ENCODE measurements at places on chromosomes 4 and X. TPM values are rescaled to one million over a fixed set of nuclear protein-coding genes. Genes with fewer than 3 reads are reported as not detected.
A peak's percentile ranks its signal among the peaks of the same experiment; 100 is the strongest.

GRCh38 chr4:155875878-155876277 lies 9.8 kb upstream of the ASIC5 start:
- no peaks in the 10 kb centered on the region for H3K36me3 ChIP-seq
- H3K27me3 ChIP-seq = no peaks in the 10 kb centered on the region
- no peak overlapping the region for H3K27ac ChIP-seq
- H3K4me1 ChIP-seq = no peaks in the 10 kb centered on the region
- H3K4me3 ChIP-seq = no peak overlapping the region

The FHIP1A gene
- polyA plus RNA-seq = not detected

The CT83 gene
- not detected for polyA plus RNA-seq

The FAM47C gene
- not detected for polyA plus RNA-seq

DNA sequence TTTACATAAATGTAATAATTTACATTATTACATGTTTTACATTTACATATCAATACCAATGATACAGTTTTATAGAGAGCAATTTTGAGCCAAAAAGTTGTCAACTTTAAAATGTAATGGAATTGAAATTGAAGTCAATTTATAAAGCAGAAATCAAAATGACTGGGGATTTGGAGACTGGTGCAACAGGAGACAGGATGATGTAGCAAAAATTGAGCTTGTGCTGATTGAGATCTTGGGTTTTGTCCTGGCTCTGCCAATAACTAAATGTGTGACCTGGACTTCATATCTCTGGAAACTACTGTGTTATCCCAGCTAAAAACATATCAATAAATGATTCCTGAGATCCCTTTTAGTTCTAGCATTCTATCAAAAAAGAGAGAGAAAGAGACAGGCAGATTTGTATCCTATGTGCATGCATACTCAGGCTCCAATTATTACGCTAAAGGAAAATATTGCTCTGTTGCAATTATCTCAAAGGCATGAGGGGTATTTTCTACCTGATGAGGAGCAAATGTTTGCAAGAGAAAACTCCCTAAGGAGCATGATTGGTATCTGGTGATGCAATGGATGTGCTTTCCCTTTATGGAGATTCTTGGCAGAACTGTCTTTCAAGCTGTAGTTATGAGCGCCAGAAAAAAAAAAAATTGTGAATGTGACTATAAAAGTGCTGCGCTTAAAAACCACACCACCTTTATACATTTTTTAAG lies 14.7 kb downstream of the EXOC1L start:
- no peaks in the 10 kb centered on the region for H3K4me1 ChIP-seq
- no peaks in the 10 kb centered on the region for H3K36me3 ChIP-seq
- H3K4me3 ChIP-seq = no peak overlapping the region
- H3K27ac ChIP-seq = no peak overlapping the region

GRCh38 chr4:158644356-158644755 lies 27.3 kb downstream of the C4orf46 start:
- no peaks in the 10 kb centered on the region for H3K27me3 ChIP-seq
- DNase-seq = no peak
- H3K27ac ChIP-seq = no peak overlapping the region
- no peak overlapping the region for H3K4me3 ChIP-seq
- H3K36me3 ChIP-seq = no peaks in the 10 kb centered on the region

GRCh38 chrX:74505437-74505836 lies 84.1 kb downstream of the SLC16A2 start:
- H3K4me3 ChIP-seq = no peak overlapping the region
- no peaks in the 10 kb centered on the region for H3K36me3 ChIP-seq
- H3K4me1 ChIP-seq = no peaks in the 10 kb centered on the region
- H3K27me3 ChIP-seq = no peaks in the 10 kb centered on the region
- no peak overlapping the region for H3K27ac ChIP-seq

DNA sequence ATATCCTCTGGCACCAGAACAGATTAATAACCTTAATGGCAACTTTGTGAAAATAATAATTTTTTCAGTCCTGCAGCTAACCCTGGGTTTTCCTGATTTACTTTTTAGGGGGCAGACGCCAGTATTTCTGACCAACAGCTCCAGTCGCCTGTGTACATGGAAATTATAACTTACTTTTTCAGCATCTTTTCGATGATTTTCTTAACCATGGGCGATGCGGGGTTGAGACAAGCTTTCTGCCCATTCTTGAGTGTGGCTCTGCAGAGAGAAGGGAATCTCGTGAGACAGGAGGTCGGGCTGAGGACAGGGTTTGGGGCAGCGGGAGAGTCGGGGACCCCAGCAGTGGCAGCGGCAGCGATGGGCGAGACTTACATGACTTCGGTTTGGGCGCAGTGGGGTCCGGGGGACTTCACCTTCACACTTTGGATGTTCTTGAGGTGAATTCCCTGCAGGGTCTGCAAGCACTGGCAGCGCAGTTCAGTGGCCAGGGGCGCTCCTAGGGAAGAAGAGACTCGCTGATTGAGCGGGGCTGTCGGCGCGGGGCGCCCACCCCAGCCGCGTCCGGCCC lies 484 bp downstream of the CXCL2 start:
- DNase-seq = peak; percentile 83
- H3K36me3 ChIP-seq = no peaks in the 10 kb centered on the region

The COL25A1 gene
- polyA plus RNA-seq = not detected

The NXF2 gene
- polyA plus RNA-seq = not detected

DNA sequence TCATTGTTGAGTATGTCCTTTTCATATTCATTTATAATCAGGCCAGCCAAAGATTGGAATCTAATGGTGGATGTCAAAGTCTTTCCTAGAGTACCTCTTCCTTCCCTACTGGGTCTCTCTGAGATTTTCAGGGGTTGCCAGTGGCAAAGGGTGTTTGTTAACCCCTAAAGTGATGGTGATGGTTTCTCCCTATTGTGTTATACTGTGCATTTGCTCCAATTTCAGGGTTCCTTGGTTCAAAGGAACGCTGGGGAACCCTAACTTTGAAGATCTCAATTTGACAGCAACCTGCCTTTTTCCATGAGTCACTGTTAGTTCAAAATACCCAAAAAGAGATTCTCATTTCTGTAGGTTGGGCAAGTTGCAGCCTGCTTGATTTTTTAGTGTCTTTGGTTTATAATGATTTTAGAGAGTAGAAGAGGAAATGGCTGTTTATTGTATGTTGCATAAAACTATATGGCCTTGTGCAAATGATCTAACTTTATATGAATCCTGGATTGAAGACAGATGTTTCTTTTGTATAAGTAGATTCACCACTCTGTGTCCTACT lies 23.0 kb downstream of the GAB1 start:
- H3K27me3 ChIP-seq = no peaks in the 10 kb centered on the region
- no peak overlapping the region for H3K27ac ChIP-seq
- H3K4me3 ChIP-seq = peak overlapping the region; percentile 49
- no peaks in the 10 kb centered on the region for H3K36me3 ChIP-seq
- no peak for DNase-seq

The INTS6L gene
- 29.0 TPM for polyA plus RNA-seq

The F9 gene
- not detected for polyA plus RNA-seq

- H3K4me3 ChIP-seq = no peak overlapping the region
- DNase-seq = no peak
- H3K4me1 ChIP-seq = no peaks in the 10 kb centered on the region
- no peak overlapping the region for H3K27ac ChIP-seq
- H3K27me3 ChIP-seq = no peaks in the 10 kb centered on the region
Measured at GRCh38 chr4:86664959-86665358, 70.8 kb downstream of the PTPN13 start.

DNA sequence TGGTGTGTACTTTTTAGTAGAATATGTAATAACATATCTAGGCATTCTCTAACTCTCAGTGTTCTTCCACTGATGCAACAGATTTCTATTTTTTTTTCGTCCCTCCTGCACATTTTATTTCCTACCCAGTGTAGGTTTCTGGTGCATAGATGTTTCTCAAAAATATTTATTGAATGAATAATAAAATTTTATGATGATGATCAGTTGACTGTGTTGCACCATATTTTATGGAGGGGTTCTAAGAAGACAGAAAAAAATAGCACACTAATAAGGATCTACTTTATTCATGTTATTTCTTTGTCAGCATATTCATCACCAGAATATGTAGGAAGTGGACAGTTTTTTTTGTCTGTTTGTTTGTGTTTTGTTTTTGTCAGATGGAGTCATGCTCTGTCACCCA lies 2529.3 kb downstream of the ARAP2 start:
- H3K36me3 ChIP-seq = no peaks in the 10 kb centered on the region
- no peak for DNase-seq
- no peak overlapping the region for H3K27ac ChIP-seq
- no peaks in the 10 kb centered on the region for H3K4me1 ChIP-seq

GRCh38 chr4:105106426-105106825 lies 40.2 kb upstream of the TET2 start:
- no peaks in the 10 kb centered on the region for H3K27me3 ChIP-seq
- DNase-seq = no peak
- peaks cover 19% of the 10 kb centered on the region for H3K4me1 ChIP-seq
- H3K4me3 ChIP-seq = no peak overlapping the region
- H3K27ac ChIP-seq = peak overlapping the region; percentile 75

DNA sequence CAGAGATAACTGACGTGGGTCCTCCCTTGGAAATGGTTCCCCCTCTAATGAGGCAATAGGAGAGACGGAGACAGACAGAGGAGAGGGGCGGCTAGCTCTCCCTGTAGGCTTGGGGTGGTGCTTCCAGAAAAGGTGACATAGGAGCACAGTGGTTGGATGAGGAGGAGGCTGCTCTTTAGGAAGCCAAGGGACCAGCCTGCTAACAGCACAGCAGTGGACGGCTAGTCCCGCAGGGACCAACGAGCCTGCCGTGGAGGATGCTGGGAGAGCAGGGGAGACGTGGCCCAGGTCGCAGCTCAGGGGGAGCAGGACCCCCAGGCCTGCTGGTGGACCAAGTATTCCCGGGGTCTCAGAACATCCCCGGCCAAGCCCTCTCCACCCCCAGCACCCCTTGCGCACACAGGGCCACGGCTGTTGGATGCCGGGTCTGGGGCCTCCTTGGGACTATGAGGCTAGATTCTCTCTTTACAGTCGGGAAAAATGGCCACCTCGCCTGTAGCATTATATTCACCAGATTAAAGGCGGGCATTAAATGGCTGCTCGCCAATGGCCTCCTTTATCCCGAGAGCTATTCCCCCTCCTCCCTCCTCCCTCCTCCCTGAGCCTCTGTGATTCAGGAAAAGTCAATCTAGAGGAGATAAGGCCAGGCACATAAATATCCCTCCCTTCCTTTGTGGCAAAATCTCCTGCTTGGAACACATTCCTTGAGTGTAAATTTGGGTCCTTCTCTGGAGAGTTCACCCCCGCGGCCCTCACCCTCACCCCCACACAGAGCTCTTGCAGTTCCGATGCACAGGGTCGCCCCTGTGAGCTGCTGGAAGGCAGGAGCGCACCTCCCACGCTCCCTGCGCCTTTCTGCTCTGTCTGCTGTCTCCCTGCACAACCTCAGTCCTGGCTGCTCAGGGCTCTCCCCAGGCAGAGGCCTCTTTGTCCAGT lies 30.5 kb upstream of the NSG1 start:
- H3K4me1 ChIP-seq = no peaks in the 10 kb centered on the region
- no peak overlapping the region for H3K4me3 ChIP-seq
- no peaks in the 10 kb centered on the region for H3K36me3 ChIP-seq

The KLHL4 gene
- polyA plus RNA-seq = not detected

The DUSP9 gene
- not detected for polyA plus RNA-seq

The BMX gene
- polyA plus RNA-seq = 0.22 TPM

All from CD14-positive monocyte (primary cell).